AG08395 (cell line): ENCODE measurements at places on chromosomes 7 and 10.

GRCh38 chr10:91642831-91643692 is 10.2 kb upstream of the PPP1R3C start:
- DNase-seq: no peak

DNA sequence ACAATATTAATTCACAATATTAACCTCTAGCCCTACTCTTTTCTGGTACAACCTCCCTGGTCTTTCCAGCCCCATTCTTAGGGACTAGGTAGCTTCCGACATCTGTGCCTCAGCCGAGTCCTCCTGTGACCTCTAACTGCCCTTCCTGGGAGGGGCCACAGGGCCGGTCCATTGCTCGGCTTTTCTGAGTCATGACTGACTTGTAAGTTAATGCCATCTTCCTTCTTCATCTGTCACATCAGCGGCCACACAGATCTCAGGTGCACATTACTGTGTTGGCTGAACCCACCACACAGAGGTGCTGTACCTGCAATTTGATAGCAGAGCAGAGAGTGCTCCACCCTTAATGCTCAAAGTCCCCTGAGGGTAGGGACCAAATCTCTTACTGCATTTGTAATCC is 4.1 kb upstream of the CPA4 start:
- no peak for DNase-seq

- DNase-seq: no peak
Measured at GRCh38 chr10:86967481-86967941, 771 bp upstream of the ADIRF start.

DNA sequence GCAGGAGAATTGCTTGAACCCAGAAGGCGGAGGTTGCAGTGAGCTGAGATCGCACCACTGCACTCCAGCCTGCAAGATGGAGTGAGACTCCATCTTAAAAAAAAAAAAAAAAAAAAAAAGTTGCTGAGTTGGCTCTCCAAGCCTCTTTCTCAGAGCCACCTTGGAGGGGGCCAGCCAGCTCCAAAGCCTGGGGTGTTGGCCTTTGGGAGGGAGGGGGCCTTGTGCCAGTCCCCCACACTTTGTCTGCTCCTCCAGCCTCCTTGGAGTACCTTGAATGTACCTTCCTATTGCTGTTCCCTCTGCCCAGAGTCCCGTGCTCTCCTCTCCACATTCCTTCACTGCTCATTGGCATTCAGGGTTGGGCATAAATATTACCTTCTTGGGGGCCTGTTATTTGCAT is 62.4 kb downstream of the GRK5 start:
- DNase-seq: no peak

DNA sequence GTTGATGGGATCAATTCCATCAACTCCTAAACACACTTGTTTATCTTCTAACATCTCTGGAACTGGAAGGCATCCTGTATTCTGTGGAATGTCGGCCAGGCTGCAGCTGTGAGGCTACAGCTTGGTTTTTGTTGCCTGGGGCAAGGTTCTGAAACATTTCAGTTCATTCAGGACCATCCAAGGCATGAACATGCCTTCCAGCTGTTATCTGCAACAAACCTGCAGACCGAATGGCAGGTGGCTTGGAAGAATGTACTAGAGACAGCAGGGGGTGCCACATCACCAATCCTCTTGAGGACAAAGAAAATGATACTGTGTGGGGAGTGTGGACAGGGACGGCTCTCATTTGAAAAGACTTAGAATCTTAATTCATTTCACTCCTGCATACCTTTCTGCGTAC is 12.4 kb downstream of the PAPOLB start:
- peak; percentile 48 for DNase-seq

GRCh38 chr10:61620506-61620905 is 42.2 kb upstream of the CABCOCO1 start:
- DNase-seq: no peak

- no peak for DNase-seq
Measured at GRCh38 chr10:70197235-70197945, 27.1 kb upstream of the SAR1A start.

DNA sequence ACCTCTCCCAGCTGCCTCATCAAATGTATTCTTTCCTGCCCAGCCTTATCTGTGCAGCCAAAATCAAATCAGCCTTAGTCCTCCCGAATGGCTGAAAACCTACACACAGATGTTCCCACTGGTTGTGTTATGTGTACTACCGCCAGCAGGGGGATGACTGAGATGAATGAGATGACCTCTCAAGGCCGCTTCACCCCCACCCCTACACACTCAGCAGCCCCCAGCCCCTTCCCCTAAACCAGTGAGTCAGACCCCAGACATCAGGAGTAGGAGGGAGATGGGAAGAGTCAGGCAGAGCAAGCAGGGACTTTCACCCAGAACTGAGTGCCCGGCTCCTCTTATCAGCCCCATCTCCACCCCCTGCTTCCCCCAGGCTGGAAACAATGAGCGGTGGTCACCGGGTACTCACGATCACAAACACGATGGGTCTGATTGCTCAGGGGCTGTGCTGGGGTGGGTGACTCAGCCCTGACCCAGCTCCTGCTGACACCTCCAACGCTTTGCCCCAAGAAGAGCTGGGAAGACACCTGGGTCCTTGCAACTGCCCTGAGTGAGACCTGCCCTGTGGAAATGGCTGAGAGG is 6.5 kb upstream of the C10orf105 start:
- DNase-seq: peak; percentile 42

DNA sequence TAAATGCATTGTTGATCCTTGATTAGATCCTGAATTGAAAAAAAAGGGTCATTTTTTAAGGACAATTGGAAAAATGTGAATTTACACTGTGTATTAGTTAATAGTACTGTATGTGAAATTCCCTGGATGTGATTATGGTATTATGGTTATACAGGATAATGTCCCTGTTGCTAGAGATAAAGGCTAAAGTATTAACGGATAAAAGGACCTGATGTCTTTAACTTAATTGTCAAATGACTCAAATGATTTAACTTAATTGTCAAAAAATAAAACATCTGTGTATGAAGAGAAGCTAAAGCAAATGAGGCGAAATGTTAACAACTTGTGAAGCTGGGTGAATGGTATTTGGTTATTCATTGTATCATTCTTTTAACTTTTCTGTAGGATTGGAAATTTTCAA is 48.8 kb downstream of the SUFU start:
- DNase-seq: no peak

GRCh38 chr10:17206210-17206709 is 4.8 kb upstream of the TRDMT1 start:
- DNase-seq: peak; percentile 62

DNA sequence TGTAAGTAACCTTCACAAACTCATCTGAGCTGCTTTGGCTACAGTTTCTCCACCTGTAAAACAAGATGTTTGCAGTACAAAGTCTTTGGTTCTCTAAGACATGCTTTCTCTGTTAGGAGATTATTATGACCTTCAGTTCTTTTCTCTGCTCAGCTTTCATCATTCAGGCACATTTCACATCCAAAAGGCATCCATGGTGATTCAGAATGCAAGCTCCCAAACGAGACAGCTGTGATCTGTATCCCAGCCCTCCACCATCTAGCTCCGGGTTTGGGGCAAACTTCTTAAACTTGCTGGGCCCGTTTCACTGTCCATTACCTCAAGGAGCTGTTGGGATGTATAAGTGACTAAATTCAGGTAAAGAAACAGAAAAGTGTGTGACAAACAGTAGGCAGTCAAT is 95.8 kb upstream of the COL1A2 start:
- peak; percentile 49 for DNase-seq

GRCh38 chr10:128952856-128953255 is 514.2 kb upstream of the MGMT start:
- no peak for DNase-seq

DNA sequence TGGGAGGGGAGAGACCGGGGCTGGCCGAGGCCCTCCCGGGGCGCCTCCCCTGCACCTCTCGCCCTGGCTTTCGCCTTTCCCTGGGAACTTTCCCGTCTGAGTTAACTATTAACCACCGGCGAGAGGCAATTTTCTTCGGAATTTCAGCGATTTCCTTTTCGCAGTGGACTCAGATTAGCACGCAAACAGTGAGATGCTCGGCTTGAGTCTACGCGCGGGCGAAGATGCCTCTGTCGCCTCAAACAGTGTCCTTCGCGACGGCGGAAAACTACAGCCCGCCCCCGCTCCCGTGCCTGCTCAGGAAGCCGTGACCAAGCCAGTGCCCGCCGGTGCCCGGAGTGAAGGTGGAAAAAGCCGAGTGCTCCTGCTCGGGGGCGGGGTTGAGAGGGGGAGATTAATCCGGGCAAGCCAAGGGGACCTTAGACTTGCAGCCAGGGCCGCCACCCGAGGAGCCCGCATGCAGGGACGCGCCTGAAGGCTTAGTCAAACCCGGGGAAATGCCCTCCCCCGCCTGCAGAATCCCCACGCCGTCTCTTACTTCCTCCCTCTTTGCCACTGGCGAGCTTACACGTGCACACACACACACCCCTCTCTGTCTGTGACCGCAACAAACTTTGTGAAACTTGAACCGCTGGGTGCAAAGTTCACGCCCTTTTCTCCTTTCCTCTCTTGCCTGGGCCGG is 14.5 kb upstream of the PAX2 start:
- DNase-seq: peak; percentile 31

DNA sequence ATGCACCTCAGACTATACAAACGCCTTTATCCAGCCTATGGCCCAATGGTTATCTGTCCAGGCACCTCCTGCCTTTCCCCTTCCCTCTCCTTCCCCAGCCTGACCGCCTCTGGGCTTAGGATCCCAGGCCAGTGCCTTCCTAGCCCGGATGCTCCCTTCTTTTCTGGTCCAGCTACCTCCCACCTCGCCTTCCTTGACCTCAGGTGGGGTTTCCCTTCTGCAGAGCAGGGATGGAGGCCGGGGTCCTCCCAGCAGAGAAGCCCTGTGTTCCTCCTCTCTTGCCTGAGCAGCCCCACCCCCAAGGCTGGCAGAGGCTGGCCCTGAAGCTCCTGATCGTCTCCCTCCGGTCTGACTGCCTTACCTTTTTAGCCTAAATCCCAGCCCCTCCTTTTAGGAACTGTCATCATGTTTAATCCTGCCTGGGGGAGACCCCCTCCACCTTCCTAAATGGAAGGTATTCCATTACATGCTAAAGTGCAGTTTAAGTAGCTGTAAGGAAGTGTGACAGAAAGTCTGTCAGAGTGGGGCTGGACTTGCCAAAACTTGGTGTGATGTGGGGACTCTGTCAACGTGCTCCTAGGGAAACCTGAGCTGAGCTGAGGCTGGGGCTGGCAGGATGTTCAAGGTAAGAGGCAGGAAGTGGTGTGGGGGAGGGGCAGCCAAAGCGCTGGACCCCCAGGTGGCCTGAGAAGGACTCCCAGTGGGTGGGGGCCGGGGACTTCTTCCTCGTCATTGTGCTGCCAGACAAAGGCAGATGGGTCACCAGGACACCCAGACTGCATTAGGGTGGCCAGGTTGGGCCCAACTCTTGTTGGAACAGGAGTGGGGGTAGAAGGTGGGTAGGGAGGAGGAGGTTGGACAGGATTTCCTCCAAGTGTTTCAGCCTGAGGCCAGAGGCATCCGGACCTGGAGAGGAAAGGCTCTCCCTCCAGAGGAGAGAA is 39.5 kb downstream of the LBX1 start:
- DNase-seq: no peak

GRCh38 chr7:15834446-15834845 is 148.0 kb upstream of the MEOX2 start:
- DNase-seq: no peak

DNA sequence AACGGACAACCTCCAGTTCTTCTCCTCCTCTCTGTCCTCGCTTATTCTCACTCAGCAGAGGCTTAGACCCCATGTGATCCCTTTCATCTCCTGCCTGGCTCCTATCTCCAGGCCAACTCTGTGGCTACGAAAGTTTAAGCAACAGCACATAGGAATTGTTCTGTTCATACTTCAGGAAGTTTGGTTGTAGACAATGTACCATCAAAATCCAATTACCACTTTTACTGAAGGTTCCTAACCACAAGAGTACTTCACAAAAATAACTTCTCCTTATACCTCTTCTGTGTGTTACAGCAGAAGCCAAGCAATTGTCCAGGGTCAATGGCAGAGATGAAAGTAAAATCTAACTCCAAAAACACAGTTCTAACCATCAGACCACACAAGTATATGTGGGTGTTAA is 80.0 kb downstream of the SLC25A13 start:
- no peak for DNase-seq

DNA sequence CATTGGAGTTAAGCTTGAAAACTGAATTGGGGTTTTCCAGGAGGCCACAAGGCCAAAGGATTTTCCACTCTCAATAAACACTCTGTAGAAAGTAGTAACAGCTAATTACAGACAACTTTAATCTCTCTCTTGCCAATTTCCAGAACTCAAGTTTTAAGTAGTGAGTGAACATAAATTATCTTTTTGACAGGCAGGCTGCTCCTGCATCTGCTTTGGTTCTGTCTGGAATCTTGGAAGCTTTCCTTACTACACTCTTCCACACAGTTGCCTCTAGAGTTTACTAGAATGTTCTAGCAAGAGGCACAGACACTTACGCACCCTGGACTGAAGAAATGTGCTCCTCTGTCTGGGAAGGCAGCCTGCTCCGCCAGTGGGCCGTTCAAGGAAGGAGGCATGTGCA is 90.5 kb upstream of the WAC start:
- no peak for DNase-seq

- DNase-seq: no peak
Measured at GRCh38 chr7:88202278-88202677, 17.6 kb downstream of the SRI start.

DNA sequence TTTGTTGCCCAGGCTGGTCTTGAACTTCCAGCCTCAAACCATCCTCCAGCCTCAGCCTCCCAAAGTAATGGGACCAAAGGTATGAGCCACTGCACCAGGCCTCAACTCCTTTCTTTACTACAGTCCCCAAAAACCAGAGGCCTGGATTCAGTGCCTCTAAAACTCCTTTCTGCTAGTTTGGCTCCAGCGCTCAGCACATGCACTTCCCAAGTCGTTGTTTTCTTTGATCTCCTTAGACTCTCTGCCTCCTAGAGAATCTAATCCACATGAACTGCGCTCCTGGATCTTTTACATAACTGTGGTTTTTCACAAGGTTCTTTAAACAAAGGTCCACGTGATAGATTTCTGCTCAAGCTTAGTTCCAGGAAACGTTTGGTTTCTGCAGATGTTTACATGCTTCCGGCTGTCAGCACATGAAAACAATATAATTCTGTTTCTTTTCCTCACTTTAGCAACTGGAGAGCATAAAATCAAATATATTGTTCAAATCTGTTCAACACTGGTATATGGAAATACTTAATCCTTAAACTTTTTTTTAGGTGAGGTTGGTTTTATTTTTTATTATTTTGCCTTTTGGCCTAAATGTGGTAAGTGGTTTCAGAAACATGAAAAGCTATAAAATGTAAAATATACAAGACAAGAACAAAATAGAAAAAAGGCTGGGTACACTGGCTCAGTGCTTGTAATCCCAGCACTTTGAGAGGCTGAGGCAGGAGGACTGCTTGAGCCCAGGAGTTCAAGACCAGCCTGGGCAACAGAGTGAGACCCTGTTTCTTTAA is 270.5 kb upstream of the MKLN1 start:
- peak; percentile 51 for DNase-seq

- DNase-seq: no peak
Measured at GRCh38 chr7:155567646-155568332, 21.4 kb upstream of the CNPY1 start.

DNA sequence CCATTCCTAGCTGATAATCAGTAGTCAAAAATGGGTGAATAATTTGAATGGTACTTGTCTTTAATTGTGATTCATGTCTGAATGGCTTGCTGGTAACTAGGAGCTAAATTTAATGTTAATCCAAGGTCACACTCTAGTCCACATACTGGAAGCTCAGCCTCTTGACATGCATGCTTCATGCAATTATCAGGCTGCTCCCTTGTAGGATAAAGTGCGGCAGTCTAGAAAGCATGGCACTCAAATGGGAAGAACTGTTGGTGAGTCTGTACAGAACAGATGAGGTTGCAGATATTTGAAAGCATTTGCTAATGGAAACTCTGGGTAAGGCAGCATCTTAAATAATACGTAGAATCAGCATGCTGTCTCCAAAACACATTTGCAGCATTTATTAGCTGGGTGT is 499.4 kb downstream of the AUTS2 start:
- no peak for DNase-seq

GRCh38 chr7:96004578-96004977 is 232.2 kb downstream of the DYNC1I1 start:
- DNase-seq: peak; percentile 80
